ENCODE measurements at places on chromosomes 5 and 9.

DNA sequence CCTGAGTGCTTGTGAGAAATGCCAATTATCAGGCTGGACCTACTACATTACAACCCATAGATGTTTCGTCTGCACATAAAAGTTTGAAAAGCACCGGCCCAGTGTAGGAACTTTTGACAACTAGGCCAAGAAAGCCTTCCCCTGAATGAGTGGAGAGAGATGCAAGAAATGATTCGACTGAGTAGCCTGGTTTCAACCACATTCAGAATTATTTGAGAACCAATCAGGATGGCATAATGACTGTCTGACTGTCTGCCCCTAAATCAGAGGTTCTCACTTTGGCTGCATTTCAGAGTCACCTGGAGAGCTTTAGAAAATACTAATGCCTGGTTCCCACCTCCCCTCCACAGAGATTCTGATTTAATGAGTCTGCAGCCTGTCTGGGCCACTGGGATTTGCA lies 61.1 kb downstream of the FRMD3 start:
- DNase-seq, result no peak

GRCh38 chr9:36064448-36065037 lies 27.8 kb downstream of the RECK start:
- DNase-seq, result no peak

GRCh38 chr5:67195406-67196275 lies 958 bp downstream of the CD180 start:
- no peak for DNase-seq

DNA sequence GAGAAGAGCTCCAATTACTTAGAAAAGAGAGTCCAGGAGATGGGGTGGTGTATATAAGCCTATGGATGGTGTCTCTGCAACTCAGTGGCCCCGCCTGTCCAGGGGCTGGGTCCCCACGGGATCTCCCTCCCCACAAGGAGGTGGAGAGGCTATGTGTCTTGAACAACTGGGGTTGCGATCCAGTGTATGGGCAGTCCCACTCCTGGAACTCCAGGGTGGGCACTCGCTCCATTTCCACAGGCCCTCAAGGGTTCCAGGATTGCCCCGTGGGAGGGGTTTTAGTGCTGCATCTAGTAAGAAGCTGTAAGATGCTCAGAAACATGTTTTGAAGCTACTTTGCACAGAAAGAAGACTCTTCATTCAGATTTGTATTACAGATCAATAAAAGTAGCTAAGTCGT lies 558 bp upstream of the SMAD5 start:
- no peak for DNase-seq

GRCh38 chr9:93003552-93004407 lies 54.7 kb upstream of the SUSD3 start:
- peak; percentile 55 for DNase-seq

GRCh38 chr9:3398232-3398648 lies 127.6 kb downstream of the RFX3 start:
- DNase-seq, result no peak

DNA sequence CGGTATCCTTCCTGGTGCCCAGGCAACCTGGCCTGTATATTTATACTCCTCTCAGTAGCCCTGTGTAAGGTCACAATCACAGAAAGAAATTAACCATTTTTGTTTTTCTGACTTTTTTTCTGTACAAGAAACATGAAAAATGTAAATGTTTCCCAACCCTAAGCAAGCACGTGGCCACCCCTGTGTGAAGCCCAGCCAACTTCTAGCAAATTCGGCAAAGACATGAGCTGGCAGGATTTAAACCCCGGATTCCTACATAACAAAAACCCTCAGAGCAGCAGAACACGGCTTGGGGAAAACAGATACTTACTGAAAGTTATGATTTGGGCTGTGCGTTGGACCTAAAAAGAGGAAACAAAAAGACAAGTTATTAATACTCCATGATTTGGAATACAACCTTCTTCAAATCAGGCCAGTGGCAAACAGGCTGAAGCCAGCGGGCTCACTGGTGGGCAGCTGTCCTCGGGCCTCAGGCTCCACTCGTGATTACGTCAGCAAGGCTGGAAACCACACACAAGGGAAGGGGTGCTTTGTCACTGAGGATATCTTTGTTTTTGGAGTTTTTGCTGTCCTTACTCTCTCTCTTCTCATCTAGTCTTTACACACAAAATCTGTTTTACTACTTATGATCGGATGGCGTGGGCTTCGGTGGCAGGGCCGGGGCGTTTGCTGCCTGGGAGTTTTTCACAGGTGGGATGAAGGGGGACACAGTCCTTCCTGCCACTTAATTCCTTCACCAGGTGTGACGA lies 194.1 kb downstream of the ROR2 start:
- DNase-seq, result no peak

- no peak for DNase-seq
Observed at GRCh38 chr9:4362281-4362680, 62.4 kb upstream of the GLIS3 start.

GRCh38 chr5:107329850-107330249 lies 340.9 kb downstream of the EFNA5 start:
- no peak for DNase-seq

GRCh38 chr5:99349787-99350186 lies 421.0 kb upstream of the CHD1 start:
- DNase-seq, result no peak

DNA sequence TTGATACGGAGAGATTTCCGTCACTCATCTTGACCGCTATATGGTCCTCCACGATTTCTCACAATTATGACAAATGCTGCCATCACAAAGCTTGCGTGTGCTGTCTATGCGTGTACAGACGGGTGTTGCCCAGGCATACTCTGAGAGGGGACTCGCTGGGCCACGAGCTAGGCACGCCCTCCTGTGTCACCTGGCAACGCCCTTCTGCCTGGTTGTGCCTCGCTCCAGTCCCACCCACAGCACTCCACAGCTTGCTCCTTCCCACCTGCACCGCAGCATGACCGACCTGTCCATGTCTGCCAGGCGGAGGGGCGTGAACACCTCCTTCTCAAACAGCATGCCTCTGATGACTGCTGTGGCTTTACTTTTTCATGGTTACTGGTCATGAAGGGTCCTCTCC lies 55.6 kb downstream of the CAMSAP1 start:
- DNase-seq, result no peak

- no peak for DNase-seq
Observed at GRCh38 chr5:154133591-154133990, 56.9 kb upstream of the GALNT10 start.

- DNase-seq, result no peak
Observed at GRCh38 chr5:7925961-7926695, 57.2 kb downstream of the MTRR start.

- no peak for DNase-seq
Observed at GRCh38 chr9:30758726-30759446, 1625.6 kb upstream of the ACO1 start.

GRCh38 chr5:36878392-36879082 lies 2.0 kb downstream of the NIPBL start:
- no peak for DNase-seq
